Smooth muscle cell of bladder (primary cell): ENCODE measurements at places on chromosomes 3 and 15. TPM values are rescaled to one million over a fixed set of nuclear protein-coding genes. Genes with fewer than 3 reads are reported as not detected.

The MINAR1 gene
- total RNA-seq, result 0.57 and 0.65 TPM in 2 replicates

The MUC13 gene
- total RNA-seq, result 0.14 and 0.18 TPM in 2 replicates

The SEMA3F gene
- total RNA-seq, result 0.14 and 0.92 TPM in 2 replicates

The LRRC49 gene
- total RNA-seq, result 11.5 and 12.9 TPM in 2 replicates

The KIF7 gene
- 13.1 and 18.7 TPM in 2 replicates for total RNA-seq

The ZDHHC19 gene
- not detected in 2 replicates for total RNA-seq

The KNG1 gene
- not detected in 2 replicates for total RNA-seq

The BTLA gene
- under 0.01 TPM in 1 of 2 replicates, not detected in the other for total RNA-seq

The VIPR1 gene
- not detected in 2 replicates for total RNA-seq

The C15orf40 gene
- total RNA-seq, result 5.7 and 8.1 TPM in 2 replicates

The ANKRD63 gene
- total RNA-seq, result not detected in 2 replicates

The SLC2A2 gene
- 0.09 TPM in 1 of 2 replicates, not detected in the other for total RNA-seq

The CCR8 gene
- not detected in 2 replicates for total RNA-seq

The ZMYND10 gene
- 0.28 and 1.1 TPM in 2 replicates for total RNA-seq

The TRIM42 gene
- total RNA-seq, result not detected in 2 replicates

The DZIP3 gene
- total RNA-seq, result 13.8 and 14.2 TPM in 2 replicates

The SLC12A1 gene
- not detected in 2 replicates for total RNA-seq
